Chondrocyte (in vitro differentiated cells): ENCODE measurements at places on chromosomes 4 and X. TPM values are rescaled to one million over a fixed set of nuclear protein-coding genes. Genes with fewer than 3 reads are reported as not detected.

GRCh38 chr4:188341428-188341827 is 202.2 kb downstream of the TRIML1 start:
- DNase-seq: no peak

GRCh38 chrX:44265559-44265958 is 77.9 kb downstream of the EFHC2 start:
- no peak for DNase-seq

DNA sequence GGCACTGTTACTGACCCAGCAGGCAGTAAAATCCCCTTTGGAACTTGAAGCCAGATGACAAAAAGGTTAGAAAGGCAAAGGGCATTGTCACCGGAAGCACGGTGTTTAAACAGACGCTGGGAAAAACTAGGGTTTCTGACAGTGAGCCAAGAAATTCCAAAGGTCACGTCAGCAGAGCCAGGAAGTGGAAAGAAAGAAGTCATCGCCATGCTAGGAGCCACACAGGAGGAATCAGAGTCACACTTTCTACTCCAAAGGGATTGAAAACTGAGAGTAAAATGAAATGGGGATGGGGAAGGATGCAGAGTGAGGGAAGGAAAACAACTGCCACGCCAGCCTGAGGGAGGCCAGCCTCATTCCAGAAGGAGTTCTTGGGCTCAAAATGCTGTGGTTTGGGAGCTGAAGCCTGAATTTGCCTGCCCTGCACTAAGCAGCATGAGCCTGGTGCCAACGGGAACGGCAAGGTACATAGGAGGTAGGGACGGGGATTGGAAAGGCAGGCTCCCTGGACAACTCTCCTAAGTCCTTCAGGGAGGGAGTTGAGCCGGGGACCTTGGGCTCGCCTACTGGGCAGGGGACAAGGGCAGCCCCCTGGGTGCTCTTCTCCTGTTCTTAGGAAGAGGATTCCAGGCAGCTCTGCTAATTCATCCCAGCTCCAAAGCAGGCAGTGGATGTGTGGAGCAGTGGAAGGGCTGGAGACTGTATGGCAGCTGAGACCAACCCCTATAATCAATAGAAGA is 66.8 kb downstream of the SOWAHB start:
- DNase-seq: no peak

- DNase-seq: no peak
These were observed 343.1 kb upstream of the NOCT start for GRCh38 chr4:138672393-138672976.

The DCUN1D4 gene
- total RNA-seq: 51.8 to 74.9 TPM (median 69.3 TPM) in 3 replicates

The ADAM29 gene
- total RNA-seq: not detected in 3 replicates

DNA sequence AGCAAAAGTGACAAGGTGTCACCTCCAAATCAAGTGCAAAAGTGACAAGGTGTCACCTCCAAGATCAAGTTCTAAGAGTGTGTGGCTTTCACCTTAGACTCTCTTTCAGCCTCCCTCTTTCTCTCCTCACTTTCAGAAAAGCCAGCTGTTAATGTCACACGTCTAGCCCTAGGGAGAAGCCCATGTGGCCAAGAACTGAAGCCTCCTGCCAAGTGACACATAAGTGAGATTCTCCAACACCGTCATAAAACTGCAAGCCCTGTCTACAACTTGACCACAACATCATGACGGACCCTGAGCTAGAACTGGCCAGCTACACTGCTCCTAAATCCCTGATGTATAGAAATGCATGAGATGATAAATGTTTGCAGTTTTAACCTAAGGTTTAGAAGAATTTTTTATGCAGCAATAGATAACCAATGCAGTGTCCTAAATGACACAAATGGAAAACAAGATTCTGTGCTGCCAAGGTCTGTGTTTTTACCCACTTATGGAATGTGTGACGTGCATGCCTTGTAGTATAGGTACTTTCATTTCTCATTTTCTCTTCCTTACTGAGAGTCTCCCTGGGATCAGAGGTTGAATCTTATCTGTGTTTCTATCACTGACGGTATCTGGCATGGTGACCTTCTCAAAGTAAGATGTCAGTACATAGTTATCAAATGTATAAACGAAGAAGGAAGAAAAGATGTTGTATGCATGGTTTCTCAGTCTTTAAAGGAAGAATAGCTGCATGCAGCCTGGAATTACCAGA is 25.0 kb downstream of the NLGN4X start:
- no peak for DNase-seq

DNA sequence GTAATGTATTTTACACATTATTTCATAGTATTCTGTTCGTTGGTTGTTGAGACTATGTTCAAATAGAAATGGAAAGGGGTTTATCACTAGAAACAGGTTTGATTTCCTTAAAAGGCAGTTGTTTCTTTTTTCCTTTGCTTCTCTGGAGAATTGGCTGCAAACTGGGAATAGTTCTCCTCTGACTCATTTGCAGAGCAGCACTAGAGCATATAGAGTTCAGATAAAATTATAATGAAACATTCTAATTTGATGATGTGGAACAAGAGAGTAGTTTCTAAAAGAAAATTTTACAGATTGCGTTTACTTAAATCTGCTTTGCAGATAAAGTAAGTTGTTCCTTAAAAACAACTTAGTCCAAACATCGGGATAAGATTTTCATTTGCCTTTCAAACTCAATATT is 29.7 kb downstream of the SYNPO2 start:
- DNase-seq: no peak

GRCh38 chr4:113209652-113210320 is 160.3 kb downstream of the ANK2 start:
- no peak for DNase-seq

DNA sequence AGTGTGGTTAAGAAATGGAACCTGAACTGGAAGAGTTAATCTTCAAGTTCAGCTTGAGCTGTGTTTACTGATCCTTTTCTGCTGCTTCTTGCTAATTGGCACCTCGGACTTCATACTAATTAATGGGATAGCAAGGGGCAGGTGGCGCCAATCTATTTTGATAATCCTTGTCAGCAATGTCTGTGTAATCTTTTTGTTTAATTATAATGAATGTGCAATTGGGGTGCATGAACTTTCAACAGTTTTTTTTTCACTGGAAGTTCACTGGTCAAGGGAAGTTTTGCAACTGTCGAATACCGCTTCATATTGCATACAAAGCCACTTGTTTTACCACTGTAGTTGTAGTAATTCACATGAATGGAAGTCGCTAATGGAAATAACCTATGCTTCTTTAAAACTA is 261.0 kb downstream of the BMPR1B start:
- no peak for DNase-seq

GRCh38 chr4:23324021-23324690 is 565.7 kb downstream of the PPARGC1A start:
- DNase-seq: no peak

The JCHAIN gene
- not detected in 3 replicates for total RNA-seq

DNA sequence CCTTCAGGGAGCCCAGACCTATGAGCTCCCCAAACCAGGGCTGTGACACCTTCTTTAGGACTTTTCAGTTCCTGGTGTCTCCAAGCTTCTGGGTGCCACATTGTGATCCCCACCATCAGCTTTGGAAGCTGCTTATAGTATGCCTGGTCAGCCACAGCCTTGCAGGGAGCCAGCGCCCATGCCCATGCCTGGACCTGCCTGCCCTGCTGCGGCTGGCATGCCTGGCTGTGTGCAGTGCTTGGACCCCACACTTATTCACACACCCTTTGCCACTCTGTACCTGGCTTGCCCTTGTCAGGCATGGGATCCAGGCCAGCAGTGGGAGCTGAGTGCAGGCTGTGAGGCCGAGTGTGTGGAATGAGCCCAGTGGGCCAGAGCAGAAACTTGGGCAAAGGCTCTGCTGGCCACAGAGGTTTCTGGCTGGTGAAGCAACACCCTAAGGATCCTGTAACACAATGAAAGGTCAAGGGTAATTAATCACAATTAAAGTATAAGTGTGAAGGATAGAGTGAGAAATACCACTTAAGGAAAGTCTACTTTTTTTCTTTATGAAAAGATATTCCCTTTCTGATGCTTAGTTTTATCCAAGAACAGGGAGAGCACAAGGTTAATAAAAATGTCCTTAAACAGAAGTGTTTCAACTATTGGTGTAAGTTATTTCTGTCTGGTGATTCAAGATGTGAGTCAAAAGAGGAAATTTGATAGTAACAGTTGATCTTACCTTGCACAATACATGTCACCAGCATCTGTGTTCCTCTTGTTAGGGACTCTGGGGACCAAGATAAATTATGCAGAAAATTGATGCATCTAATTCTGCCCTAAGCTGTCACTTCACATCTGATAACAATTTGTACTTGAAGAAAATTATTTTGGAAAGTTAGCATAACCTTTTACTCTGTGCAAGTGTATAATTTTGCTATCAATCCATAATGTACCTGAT is 161.8 kb downstream of the FAM47A start:
- no peak for DNase-seq

GRCh38 chr4:113500424-113500823 is 261.1 kb downstream of the CAMK2D start:
- DNase-seq: no peak

DNA sequence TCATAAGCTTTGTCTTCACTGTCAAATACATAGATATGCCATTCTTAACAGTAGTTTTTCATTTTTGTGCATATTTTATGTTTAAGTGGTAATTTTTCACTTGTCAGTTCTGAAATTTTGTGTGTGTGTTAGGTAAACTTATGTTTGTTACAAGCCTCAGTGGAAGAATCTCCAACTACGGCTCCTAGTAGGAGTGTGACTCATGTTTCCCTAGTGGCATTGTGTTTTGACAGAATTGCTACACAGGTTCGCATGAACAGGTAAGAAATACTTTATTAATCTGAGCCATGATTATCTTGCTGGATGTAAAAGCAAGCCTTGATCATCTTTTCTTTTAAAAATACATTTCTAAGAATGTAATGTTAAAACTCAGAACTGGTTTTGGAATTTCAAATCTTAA is 94.4 kb downstream of the BLTP1 start:
- DNase-seq: no peak

DNA sequence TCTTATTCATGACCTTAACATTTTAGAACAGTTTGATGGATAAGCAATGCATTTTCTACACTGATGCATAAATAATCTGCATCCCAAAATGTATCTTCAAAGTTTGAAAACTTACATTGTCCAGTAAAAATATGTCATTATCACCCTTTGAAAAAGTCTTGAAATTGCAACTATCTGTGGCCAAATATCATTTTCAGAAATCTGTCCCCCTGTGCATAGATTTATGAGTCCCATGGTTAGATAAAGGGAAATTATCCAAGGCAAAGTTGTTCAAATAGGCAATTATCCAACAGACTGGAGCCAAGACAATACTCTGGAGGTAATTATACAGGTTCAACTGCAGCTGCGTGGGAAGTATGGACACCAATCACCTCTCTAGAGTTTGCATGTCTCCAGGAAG is 182.5 kb upstream of the INTU start:
- DNase-seq: no peak

DNA sequence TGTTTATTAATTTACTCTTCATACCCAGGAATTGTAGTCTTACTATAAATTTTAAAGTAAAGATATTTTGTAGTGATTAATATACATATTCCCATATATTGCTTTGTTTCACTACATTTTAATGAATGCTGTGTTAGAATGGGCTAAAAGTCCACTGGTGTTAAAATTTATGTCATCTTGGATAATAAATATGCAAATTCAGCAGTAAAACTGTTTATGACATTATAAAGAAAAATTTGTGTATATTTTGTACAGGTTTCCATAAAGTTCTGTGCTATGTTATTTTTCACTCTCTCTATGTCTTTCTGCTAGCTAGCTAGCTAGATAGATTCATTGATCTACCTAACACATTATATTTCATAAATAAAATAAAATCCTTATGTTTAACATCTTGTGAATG is 1071.2 kb downstream of the FAT4 start:
- no peak for DNase-seq
